NCI-H774 (cell line): ENCODE measurements at places on chromosomes 11 and 22.

DNA sequence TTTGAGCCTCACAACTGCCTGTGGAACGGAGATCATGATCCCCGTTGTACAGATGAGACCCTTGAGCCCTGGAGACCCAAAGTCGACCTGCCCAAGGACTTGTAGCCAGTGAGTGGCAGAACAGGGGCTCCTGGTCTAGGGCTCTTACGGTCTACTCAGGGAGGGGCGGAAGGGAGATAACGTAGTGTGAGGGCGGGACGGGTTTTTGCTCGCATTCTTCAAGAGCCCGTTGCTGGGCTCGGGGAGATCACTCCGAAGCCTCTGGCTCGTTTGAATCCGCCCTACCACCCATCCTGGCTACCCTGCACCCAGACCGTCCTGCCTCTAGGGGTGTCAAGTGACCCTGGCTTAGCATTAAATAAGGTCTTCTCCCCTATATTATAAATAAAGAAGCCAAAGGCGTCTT, 639 bp downstream of the CRY2 start:
- DNase-seq: no peak

GRCh38 chr11:12930850-12931249, 78.3 kb upstream of the RASSF10 start:
- no peak for DNase-seq

DNA sequence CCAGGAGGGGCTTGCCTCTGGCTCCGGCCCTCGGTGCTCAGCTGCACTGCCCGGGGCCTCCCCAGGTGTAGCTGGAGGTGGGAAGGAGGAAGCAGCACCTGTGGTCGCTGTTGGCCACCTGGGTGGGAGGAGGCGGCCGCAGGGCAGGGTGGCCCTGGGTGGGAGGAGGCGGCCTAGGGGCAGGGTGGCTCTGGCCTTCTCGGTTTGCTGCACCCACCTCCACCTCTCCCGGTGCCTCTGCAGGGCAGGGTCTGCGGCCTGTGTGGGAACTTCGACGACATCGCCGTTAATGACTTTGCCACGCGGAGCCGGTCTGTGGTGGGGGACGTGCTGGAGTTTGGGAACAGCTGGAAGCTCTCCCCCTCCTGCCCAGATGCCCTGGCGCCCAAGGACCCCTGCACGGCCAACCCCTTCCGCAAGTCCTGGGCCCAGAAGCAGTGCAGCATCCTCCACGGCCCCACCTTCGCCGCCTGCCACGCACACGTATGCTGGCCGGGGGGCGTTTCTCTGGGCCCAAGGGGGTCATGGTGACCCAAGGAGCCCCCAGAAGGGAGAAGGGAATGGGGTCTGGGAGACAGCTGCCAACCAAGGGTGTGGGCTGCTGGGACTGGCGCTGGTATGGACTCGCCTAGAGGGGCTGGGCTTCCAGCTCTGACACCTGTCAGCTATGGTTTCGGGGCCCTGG, 20.6 kb downstream of the MUC5AC start:
- no peak for DNase-seq

- no peak for DNase-seq
Measured at GRCh38 chr11:6614446-6614845, 2.4 kb upstream of the TAF10 start.

GRCh38 chr22:27113211-27113635, 455.8 kb downstream of the MIAT start:
- no peak for DNase-seq

GRCh38 chr11:38156495-38157146, 1558.6 kb upstream of the RAG2 start:
- no peak for DNase-seq

DNA sequence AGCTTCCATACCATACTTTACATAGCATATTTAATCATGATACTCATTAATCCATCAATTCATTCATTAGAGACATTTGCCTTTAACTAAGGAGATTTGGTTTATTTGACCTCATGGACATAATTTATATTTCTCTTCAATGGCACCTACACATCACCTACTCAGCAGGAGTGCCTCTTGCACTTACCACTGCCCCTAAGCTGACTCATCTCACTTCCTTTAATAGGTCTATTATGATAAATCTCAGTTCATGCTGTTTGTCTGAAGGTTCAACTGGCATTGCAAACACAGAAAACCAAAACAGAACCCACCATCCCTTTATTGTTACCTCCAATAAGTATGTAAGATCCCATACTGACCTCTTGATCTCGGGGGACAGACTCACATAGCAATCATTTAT, 186.7 kb downstream of the LUZP2 start:
- DNase-seq: no peak

DNA sequence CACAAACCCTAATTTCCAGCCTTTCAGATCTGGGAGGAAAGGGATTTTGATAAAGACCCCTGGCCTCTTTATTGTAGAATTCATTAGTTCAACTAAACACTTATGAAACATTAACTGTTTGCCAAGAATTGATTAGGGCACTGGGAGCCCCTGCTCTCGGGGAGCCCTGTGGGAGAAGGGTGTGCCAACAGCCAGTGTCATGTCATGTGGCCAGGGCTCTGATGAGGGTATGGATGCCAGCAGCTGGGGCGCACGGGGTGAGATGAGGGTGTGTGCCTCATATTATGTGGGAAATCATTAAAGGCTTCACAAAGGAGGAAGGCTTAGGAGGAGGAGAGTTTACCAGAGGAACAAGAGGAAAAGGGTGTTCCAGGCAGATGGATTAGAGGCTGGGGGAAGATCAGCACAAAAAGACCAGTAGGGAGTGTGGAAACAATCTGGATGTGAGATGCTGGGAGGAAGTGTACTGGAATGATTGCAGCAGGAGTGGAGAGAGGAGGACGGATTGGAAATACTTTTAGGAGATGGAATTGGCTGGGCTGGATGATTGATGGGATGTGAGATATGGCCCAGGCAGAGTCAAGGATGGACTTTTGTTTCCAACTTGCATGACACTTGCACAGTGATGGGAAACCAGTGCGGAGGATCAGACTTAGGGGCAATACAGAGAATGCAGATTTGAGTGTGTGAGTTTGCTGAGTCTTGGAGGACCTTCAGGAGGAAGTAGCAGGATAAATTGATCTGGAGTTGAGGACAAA, 137.8 kb downstream of the CSNK2A3 start:
- DNase-seq: no peak

- no peak for DNase-seq
Measured at GRCh38 chr11:33268945-33269540, 11.9 kb downstream of the HIPK3 start.

DNA sequence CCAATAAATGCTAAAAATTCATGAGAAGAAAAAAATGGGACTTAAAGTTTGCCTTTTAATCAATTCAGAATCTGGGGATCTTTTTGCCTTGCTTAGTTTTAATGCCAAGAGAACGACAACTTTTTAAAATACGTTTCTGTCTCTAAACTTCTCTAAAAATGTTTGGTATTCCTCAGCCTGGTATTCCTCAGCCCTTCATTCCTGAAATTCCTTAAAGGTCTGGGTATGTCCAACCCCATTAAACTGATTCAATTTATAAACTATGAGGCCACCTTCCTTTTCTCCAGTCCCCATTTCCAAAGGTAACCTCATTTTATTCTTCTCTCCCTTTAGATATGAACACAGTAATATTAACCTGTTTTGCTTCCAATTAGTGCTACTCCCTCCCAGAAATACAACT, 16.6 kb downstream of the POLA2 start:
- DNase-seq: no peak

- DNase-seq: no peak
Measured at GRCh38 chr11:60098508-60098907, 10.0 kb downstream of the MS4A2 start.

DNA sequence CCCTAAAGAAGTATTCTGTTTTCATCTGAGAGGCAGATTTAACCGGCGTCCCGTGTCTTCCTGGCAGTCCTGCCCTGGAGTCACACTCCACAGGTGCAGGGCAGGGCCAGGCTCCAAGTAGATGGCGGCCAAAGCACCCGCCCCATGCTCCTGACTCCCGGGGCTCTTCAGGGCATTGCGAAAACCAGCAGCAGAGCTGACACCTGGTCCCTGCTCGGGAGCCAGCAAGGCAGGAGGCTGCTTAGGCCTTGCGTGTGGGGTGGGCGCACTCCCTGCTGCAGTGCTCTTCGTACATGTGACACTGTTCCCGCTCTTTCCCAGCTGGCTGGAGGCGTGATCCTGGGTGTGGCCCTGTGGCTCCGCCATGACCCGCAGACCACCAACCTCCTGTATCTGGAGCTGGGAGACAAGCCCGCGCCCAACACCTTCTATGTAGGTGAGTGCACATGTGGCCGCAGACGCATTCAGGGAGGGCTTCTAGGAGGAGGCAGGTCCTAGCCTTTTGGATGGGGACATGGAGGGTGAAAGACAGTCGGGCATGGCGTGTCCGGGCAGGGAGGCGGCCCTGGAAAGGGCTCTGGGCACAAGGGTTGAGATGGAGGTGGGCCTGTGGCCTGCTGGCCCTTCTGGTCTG, 10.3 kb upstream of the TSSC4 start:
- no peak for DNase-seq

DNA sequence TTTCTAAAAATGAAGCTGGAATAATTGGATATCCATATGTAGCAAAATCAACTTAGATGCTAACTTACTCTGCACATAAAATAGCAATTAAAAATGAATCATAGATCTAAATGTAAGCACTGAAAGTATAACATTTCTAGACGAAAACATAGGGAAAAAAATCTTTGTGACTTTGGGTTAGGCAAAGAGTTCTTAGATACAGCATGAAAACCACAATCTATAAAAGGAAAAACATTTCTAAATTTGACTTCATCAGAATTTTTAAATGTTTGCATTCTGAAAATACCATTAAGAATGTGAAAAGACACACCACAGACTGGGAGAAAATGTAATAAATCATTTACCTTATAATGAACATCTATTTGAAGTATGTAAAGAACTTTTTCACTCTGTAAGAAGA, 128.8 kb downstream of the APIP start:
- DNase-seq: no peak

DNA sequence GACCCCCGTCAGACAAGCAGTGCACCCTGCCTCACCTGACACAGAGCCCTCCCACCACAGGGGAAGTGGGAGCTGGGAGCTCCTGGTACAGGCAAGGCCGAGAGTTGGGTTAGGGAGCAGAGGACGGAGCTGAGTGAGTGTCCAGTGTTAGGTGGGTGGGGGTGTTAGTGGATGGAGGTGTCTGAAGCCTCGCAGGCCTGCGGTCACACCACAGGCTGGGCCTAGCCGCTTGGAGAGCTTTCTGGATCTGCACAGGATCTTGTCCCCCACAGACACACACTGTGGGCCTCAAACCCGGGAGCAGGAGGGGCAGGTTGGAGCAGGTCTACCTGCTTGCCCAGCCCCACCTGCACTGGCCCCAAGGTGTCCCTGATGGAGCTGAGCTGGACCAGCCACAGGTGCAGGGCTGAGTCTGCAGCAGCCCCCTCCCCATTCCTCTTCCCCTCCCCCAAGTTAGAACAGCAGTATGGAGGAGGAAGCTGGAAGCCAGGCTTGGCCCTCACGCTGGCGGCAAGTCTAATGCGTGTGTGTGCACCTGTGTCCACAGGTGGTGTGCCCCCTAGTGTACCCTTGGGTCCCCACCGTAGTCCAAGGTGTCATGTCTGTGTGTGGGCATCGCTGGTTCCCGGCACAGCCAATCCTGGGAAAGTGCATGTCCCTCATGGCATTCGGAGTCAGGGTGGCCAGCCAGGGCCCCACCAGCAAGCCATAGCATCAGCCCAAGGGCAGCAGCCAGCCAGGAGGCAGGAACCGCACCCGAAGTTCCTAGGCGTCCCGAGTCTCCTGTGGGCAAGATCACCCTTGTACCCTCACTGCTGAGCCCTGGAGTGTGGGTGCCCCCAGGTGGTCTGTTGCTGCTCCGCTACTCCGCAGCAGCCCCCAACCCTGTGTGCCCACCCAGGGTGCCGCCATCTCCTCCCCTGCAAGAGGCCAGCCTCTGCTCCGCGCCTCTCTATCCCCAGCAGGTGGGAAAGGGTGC, 2.0 kb upstream of the GATD1 start:
- DNase-seq: no peak

- no peak for DNase-seq
Measured at GRCh38 chr11:108196901-108197300, 25.5 kb downstream of the NPAT start.
